ENCODE measurements at places on chromosomes 2 and 18.
A peak's percentile ranks its signal among the peaks of the same experiment; 100 is the strongest.

- no peak for DNase-seq
Observed at GRCh38 chr2:238289574-238289973, 1.2 kb upstream of the PER2 start.

DNA sequence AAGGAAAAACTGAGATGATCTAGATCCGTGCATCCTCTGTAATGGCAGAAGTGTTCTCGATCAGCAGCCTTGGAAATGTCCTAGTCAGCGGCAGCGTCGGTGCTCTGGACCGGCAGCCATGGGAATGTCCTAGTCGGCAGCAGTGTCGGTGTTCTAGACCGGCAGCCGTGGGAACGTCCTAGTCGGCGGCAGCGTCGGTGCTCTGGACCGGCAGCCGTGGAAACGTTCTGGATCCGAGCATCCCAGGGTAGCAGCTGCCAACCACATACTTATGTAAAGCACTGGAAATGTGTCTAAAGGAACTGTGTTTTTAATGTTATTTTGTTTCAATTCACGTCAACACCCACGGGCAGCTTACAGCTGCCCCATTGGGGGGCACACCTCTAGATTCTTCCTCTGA is 58.7 kb downstream of the GBX2 start:
- no peak for DNase-seq

- DNase-seq = peak; percentile 11
Observed at GRCh38 chr2:74525717-74526648, at the start of gene DQX1. DQX1 (minus strand) TSS chr2:74526231; CDS start chr2:74525729, 502 bp downstream.

GRCh38 chr2:56077359-56077915 is 106.4 kb upstream of the CCDC85A start:
- DNase-seq = peak; percentile 9

GRCh38 chr2:23769364-23769763 is 157.6 kb downstream of the ATAD2B start:
- no peak for DNase-seq

Data from NCI-H345 (cell line).